ENCODE measurements at places on chromosomes 12 and 14. TPM values are rescaled to one million over a fixed set of nuclear protein-coding genes. Genes with fewer than 3 reads are reported as not detected.
A peak's percentile ranks its signal among the peaks of the same experiment; 100 is the strongest.

IL22 gene
- 8.4 TPM for total RNA-seq

CCDC197 gene
- total RNA-seq = 0.20 TPM

HCFC2 gene
- total RNA-seq = 6.9 TPM

CLEC9A gene
- total RNA-seq = not detected

SLC22A17 gene
- 7.4 TPM for total RNA-seq

PRIMA1 gene
- not detected for total RNA-seq

- peak; percentile 96 for DNase-seq
Measured at GRCh38 chr12:120265473-120266179, at the start of gene PXN. Gene PXN (minus strand): TSS chr12:120265730. CDS start chr12:120265629, 101 bp downstream.

DNA sequence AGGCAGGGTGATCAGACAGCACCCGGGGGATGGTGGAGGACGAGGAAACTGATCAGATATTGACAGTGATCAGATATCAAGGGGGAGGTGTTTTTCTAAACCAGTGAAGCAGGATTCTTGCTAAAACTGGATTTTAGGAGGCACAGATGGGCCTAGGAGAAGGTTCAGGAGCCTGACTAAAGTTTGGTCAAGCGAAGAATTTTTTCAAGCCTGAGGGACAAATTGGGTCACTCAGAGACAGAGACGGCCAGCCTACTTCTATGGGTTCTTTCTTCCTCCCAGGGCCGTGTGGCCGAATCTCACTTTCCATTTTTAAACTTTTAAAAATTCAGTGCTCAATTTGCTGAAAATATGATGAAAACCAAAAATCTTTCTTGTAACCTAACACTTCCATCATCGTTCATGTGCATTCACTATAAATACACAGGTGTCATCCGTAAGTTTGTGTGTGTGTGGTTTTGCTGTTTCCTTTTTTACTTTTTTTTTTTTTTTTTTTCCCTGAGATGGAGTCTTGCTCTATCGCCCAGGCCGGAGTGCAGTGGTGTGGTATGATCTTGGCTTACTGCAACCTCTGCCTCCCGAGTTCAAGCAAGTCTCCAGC is 68.5 kb downstream of the RIN3 start:
- DNase-seq = no peak

DNA sequence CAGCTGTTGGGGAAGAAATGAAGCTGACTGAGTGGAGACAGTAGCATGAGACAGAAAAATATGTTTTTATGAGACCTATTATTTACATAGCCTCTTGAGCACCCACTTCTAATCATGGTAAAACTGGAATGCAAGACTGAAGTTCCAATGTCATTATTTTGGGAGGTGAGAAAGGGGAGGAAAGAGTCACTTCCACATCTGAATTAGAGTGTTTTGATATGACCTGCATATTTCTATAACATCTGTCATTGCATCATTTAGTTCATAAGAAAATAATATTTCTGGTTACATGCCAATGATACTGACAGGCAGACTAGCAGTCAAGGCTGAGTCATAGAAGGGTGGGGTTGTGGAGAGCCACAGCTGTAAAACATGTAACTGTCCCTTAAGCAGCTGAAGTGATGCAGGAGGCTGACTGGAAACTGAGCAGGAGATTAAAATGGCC is 26.7 kb downstream of the NTN4 start:
- DNase-seq = no peak

GRCh38 chr12:1130164-1130563 is 139.1 kb downstream of the ERC1 start:
- no peak for DNase-seq

DNA sequence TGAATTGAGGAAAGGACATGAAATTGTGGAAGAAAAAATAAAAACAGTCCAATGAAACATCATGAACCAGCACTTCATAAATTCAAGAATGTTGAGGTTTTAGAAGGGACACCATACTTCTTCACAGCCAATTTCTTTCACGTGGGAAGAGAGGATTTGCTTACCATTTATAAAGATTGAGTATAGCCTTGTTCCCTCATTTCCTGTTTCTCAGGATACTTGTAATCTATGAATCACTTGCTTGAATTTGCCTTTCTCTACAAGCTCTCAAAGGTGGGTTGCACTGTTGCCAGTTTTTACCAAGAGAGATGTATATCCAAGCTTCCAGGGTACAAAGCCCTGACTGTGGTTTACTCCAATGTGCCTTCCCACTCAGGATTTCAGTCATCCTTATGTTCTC is 116.1 kb downstream of the DUSP6 start:
- DNase-seq = no peak

DNA sequence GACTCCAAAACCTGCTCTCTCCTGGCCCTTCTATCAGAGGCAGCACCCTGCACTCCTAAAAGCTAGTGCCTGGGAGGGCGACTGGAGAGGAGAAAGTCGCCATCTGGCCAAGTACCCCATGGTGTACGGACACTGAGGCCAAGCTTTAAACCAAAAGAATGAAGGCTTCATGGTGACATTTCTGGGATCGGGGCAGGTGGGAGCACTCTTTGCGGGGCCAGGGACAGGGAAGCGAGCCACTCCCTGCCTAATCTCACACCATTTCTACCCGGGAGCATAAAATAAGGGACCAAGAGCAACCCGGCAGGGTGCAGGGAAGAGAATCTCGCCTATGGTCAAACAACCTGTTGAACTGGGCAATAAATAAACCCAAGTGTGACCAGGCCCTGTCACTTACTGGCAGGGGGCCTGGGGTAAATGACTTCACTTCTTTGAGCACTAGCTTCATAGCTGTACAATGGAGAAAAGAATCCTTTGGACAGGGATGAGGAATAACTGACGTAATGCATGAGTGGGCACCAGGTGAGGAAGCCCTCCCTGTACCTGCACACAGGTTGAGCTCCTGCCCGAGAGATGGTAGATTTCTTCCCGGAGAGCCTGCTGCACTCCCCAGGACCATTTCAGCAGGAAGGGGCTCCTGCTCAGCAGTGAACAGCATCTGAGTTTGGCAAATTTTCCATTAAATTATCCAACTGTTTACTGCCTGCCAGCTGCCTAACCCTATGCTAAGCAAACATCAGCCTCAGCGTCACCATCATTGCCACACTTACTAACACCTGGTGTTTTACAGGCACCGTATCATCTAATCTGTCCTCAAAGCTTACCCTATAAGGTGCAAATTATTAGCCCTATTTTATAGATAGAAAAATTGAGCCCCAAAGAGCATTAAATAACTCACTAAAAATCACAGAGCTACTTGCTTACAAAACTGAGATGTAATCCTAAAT is 2.0 kb downstream of the SERPINA1 start:
- no peak for DNase-seq

DNA sequence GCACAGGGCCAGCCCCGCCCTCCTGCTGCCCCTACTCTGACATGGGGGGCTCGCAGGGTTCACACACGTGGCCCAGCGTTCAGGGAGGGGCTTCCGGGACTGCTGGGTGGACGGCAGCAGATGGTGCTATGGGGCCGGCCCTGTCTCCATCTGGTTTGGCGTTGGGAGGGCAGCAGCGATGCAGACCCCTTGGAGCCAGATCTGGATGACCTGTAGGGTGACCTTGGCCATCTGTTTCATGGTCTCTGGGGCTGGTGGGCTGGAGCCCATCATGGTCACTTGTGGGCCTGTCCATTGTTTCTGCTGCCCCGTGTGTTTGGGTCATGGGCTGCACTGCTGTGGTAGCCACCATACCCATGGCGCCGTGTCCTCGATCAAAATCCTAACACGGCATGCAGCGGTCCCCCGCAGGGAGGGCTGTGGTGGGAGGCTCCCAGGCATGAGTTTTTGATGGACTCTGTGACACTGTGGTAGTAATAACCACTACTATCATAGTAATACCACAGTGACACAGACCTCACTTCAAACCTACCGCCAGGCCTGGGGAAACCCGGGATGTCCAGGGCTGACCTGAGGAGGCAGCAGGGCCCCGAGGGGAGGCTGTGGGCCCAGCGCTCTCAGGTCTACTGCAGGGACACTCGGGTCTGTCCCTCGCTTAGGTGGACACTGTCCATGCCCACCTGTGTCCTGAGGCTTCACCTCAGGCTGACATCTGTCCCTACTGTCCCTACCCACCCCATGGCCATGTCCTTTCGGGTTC is 359.4 kb downstream of the TMEM121 start:
- DNase-seq = peak; percentile 40

DNA sequence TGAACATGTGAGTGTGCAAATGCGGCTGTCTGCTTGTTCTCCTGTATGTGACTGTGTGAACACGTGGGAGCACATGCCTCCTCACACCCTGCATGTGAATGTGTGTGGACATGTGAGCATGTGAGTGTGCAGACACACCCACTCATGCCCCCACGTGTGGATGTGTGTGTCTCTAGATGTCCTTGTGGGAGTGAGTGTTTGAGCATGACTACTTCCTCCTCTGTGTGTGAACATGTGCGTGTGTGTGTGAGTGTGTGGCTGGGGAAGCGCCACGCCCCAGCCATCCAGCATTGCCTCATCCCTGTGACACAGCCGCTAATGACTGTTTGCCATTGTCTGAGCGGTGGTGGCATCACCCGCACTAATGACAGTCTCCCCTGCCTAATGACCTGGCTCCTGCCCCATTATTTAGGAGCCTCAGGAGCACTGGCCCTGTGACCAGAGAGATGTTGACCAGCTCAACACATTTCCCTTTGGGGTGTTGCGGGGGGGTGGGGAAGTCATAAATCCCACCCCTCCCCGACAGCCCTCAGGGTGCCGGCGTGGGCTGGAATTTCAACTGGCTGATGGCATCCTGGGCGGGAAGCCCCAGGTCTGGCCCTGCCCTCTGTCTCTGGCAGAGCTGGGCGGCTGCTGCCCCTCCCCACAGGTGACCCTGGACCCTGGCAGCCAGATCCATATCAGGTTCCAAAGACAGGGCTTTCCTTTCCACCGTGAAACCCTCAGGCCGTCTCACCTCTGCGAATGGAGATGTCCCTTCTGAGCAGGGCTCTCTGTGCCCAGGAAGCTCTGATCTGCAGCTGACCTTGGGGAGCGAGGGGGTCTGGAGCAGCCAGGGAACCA is 11.5 kb upstream of the KRT80 start:
- no peak for DNase-seq

DNA sequence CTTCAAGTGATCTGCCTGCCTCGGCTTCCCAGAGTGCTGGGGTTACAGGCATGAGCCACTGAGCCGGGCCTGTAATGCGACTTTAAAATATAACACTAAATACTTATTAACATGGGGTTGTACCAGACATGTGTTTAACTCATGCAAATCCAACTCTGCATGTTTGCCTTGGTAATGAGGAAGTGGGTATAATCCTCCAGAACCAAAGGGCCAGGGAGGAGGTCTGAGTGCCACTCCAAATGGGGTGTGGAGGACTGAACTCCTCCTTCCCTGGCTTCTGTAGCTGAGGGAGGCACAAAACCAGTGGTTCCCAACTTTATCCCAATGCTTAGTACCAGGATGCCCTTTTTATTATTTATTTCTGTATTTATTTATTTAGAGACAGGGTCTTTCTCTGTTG is 61.6 kb upstream of the MED13L start:
- DNase-seq = no peak
